Left lung (tissue), 14 donors: ENCODE measurements at places on chromosomes 12 and 14.

GRCh38 chr12:112616469-112617152 lies 174.9 kb upstream of the RPH3A start:
- no peak for DNase-seq

GRCh38 chr12:27607591-27607990 lies 83.6 kb downstream of the PPFIBP1 start:
- no peak for DNase-seq

DNA sequence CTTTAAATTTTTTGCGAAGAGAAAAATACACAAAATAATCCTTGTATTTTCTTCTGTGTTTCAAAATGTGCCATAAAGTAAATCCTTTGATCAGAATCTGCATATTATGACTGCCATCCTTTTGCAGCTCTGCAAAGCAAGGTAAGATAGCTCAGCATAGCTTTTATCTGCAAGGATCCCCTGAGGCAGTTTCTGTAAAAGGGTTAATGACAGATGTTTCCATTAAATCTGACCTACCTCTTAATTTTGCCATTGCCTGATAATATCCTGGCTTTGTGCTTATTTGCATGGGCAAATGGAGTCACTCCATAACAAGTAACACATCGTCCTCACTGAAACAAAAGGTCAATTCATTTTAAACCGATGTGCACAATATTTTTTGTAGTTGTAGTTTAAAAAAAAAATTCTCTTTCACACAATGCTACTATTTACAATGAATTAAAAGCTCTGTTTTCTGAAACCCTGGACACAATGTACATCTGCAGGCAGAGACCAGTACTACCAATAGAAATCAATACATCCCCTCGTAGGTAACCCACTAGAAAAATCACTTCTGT lies 108.5 kb upstream of the SOX5 start:
- no peak for DNase-seq

- no peak for DNase-seq
These were observed 1.1 kb upstream of the PPP1R13B start for GRCh38 chr14:103848175-103849077.

GRCh38 chr12:49564686-49565405 lies 3.1 kb downstream of the MCRS1 start:
- DNase-seq: no peak

GRCh38 chr12:48977290-48978281 lies 536 bp upstream of the WNT1 start:
- DNase-seq: peak; percentile 95

GRCh38 chr12:54032627-54033100 lies at the start of gene HOXC5:
HOXC5 (plus strand) TSS chr12:54033050; CDS start chr12:54033123, 73 bp downstream.
- peak; percentile 53 for DNase-seq

- no peak for DNase-seq
These were observed 123.5 kb upstream of the KITLG start for GRCh38 chr12:88703790-88704189.

- no peak for DNase-seq
These were observed 71.7 kb upstream of the PELI2 start for GRCh38 chr14:56046546-56046945.

DNA sequence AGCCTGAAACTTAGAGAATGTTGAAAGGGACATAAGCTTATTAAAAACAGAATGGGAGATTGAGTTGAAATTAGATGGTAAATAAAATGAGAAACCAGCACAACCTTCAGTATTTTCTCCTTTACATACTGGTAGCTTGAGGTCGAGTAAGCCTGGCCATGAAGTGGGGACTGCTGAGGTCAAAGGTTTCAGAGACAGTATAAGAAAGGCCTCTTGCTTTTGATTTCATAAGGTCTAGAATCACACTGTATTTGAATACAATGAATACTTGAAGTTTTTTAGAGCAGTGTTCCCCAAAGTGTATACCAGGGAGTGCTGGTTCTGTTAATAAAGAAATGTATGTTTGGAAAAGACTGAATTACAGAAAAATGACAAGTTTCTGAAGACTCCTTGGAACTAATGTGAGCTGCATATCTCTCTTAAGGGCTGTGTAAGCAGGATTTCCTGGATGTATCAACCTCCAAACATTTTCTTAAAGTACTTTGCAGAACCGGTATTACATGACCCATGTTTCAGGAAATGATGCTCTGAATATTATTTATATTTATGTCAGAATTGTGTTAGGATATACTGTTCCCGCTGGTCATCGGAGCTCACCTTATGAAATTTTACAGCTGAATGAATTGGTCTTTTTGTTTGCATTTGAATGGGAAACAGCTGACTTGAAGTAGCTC lies 85.0 kb downstream of the AKAP6 start:
- DNase-seq: no peak

DNA sequence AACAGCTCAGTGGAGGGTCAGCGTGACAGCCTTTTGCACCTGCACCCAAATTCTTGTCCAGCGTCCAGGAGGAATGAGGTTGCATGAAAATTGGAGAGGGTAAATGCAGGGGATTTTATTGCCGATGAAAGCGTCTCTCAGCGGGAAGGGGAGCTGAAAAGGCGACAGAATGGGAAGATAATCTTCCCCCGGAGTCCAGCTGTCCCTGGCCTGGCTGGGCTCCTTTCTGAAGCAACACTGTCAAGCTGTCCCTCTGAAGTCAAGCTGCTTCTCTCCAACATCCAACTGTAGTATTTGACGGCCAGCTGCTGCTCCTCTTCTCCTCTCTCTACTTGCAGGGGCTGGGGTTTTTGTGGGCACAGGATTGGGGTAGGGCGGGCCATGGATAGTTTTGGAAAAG lies 32.7 kb downstream of the NOPCHAP1 start:
- no peak for DNase-seq

- DNase-seq: no peak
These were observed 100.2 kb downstream of the SYNE2 start for GRCh38 chr14:63952933-63953437.

DNA sequence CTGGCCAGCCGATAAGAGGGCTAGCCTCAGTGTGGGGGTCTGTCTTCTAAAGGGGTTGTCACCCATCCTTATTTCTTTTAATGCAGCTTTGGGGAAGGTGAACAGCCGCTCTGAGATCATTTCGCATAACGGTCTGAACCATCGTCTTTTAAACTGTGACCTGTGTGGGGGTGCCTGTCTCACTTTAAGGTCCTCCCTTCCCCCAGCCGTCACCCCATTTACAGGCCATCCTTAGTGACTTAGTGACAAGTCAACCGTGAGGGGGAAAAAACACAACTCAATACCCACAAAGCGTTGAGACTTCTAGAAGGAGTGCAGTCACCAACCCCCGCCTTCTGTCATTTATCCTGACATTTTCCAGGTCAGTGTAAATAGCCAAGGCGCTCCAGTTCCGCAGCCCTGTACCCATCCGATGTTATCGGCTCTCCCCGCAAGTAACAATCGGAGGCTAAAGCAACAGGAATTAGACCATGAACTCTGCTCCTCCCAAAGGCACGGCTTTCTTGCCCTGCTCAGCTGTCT lies 505 bp upstream of the DENND5B start:
- peak; percentile 15 for DNase-seq

GRCh38 chr12:72011374-72011773 lies 72.7 kb downstream of the TPH2 start:
- no peak for DNase-seq

- no peak for DNase-seq
These were observed 154.7 kb downstream of the KTN1 start for GRCh38 chr14:55734731-55735130.

DNA sequence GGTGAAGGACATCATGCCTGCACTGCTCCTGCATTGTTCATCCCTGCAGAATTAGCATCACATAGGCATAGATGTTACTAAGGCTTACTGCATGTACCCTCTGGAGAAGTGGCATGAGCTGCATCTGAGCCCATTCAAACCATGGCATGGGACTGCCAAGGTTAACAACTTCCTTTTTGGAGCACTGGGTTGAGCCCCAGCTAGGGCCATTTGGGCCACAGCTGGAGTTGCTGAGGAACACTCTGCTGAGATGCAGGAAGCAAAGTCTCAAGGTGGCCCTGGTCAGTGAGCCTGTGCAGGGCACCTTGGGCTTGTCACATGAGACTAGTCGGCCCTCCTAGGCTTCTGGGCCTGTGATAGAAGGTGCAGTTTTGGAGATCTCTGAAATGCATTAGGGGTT lies 511.2 kb downstream of the C12orf50 start:
- no peak for DNase-seq

DNA sequence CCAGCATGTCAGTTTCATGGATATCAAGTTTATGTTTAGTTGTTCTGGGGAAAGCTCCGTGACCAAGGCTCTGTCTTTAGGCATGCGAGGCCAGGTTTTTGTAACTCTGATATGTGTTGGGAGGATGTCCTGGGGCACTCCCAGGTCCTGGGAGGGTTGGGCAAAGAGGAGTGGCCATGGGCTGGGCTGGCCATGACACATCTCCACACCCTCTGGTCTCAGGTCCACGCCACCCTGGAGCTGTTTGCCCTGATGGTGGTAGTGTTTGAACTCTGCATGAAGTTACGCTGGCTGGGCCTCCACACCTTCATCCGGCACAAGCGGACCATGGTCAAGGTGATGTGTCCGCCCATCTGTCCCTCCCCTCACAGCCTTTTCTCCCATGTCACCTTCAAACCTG lies 46.4 kb downstream of the TPCN1 start:
- DNase-seq: no peak

DNA sequence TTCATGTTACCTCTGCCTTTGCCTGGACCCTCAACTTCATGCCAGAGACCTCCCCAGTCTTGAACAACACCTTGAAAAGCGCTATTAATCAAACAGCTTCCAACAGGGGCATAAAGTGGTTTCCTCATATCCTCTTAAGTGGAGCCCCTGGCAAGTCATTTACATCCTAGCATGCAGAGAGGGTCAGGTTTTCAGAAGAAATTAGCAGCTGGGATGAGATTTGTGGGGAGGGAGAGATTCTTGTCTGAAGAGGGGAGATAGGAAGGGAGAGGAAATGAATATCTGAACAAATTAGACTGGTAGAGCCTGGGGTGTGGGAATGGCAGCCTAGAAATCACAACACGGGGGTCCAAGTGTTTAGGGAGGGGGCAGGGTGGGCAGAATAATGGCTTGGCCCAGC lies 45.6 kb downstream of the CALM1 start:
- DNase-seq: no peak

DNA sequence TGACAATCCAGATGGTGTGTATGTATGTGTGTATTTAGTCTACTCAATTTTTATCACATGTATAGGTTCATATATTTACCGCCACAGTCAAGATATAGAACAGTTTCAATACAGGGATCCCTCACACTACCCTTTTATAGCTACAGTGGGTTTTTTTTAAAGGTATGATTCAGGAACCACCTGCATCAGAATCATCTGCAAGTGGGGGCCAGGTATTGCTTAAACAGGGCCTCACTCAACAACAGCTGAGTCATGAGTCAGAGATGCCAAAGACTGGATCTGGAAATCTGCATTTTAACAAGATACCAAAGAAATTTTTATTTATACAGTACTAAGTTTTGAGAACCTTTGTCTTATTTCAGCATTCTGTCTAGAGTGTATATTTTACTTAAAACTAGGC lies 117.6 kb downstream of the SLC35F4 start:
- no peak for DNase-seq
